ENCODE measurements at places on chromosomes 6 and 20.

- no peak for DNase-seq
Observed at GRCh38 chr20:12528104-12528503, 480.7 kb upstream of the SPTLC3 start.

GRCh38 chr6:44162876-44163625, 4.4 kb downstream of the CAPN11 start:
- no peak for DNase-seq

GRCh38 chr20:49542514-49542991, 25.4 kb downstream of the PTGIS start:
- DNase-seq = no peak

DNA sequence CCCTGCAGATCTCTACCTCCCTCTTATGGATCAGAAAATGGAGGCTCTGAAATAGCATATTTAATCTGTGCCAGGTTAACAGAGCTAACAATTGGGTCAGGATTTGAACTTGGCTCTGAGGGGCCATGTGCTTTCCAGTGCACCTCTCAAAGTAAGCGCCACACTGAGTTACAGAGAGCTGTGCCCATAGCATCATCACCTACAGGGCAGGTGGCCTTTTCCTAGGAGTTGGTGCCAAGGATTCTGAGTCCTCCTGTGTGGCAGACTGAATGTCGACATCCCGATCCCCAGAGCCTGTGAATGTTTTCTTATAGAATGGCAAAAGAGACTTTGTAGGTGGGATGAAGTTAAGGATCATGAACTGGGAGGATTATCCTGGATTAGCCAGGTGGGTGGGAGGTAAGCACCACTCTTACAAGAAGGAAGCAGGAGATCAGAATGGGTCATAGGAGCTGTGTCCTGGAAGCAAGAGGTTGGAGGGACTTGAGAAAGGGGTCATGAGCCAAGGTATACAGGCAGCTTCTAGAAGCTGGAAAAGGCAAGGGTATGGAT, 68.0 kb upstream of the TBC1D7 start:
- no peak for DNase-seq

DNA sequence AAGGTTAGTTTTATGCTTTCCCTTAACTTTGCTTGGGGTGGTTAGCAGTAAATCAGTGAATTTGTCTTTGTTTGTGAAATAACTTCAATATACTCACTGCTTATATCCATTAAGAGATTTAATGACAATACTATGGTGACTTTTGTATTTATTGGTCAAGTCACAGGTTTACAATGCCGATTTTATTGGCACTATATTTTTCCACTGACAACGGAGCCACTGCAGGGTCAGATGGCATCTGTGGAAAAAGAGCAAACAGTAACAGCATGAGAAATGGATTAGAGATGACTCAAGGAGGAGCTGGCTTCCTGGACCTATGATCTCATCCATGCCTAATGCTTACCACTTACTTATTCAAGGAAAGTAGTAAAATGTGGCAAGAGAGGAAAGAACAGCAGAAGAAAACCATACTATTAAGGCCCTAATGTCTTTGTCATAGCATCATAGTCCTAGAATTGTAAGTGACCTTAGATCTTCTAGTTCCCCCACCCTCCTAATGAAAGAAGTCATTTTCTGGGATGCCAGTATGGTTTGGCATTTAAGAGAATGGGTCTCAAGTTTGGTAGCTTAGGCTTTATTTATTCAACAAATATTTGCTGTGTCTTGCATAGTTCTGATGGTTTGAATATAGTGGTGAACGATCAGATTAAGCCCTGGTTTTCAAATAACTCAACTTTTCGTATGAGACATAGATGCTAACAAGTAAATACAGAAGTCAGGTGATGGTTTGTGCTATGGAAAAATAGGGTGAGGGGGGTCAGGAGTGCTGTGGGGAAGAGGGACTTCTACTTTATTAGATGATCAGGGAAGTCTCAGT, 18.5 kb downstream of the RNF144B start:
- DNase-seq = no peak

- no peak for DNase-seq
Observed at GRCh38 chr20:32167552-32167951, 40.0 kb downstream of the PLAGL2 start.

DNA sequence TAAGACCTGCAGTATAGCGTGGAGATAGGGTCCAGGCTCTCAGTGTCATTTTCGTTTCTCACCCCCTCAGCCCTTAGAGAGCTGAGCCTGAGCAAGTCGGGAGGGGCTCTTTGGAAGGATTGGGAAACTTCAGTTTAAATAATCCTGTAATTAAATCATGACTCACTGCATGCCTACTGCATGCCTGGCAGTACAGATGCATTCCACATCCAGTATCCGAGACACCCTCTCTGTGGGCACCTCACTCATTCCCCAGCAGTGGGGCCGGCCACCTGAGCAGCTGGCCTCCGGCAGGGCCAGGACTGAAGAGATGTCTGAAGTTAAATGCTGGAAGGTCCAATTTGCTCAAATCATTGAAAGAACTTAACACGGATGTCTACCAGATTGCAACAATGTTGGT, 316.6 kb downstream of the THBS2 start:
- no peak for DNase-seq

GRCh38 chr6:38688579-38689087, 14.3 kb downstream of the GLO1 start:
- no peak for DNase-seq

- no peak for DNase-seq
Observed at GRCh38 chr6:13063300-13063918, 264.9 kb downstream of the TBC1D7 start.

DNA sequence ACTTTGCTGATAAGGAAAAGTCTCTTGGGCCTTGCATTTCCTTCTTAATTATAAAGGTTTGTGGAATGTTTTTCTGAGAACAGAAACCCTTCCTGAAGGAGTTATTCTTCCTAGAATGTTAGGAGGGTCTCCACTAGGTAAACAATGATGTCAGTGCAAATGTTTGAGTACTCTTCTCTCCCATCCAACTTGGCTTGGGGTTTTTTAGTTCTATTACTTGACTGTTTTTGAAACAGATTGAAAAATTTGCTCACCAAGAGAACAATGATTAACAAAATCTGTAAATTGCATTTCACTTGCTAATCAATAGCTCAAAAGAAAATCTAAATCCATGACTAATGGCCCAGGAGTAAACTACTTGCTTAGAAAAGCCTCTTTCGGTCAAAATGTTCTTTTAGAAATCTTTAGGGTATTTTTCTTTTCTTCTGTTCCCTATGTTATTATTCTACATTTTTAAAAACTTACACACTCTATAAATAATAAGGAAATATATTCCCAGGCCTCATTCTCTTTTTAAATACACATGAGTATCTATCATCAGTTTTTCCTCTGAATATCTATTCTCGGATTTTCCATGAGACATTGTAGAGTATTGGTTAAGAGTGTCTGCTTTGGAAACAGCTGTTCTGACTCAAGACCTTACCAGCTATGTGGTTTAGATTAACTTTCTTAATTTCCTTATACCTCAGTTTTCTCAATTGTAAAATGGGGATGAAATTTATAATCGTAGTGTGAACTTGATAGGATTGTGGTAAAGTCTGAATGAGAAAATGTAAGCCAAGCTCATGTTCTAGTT, 234.2 kb upstream of the CITED2 start:
- no peak for DNase-seq

DNA sequence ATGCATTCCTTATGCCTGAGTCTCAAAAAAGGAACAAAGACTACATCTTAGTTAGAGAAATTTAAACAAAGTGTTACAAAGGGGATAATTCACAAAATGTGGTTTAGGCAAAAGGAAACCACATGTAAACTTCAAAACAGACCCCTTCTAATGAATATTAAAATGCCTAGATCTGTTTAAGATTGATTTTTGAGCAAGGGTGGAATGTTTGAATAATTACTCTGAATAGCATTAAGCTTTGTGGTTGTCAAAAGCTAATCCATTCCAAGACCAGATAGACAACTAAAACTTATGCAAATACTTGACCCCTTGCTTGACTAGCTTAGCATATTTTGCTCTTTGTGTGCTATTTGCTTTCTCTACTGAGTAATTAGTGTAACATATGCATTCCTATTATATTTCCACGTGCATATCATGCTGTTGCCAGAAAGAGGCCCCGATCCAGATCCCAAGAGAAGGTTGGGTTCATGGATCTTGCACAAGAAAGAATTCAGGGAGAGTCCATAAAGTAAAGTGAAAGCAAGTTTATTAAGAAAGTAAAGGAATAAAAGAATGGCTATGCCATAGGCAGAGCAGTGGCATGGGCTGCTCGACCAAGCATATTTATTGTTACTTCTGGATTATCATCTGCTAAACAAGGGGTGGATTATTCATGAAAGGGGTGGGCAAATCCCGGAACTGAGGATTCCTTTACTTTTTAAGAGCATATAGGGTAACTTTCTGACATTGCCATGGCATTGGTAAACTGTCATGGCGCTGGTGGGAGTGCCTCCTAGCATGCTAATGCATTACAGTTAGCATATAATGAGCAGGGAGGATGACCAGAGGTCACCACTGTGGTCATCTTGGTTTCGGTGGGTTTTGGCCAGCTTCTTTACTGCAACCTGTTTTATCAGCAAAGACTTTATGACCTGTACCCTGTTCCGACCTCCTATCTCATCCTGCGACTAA, 1193.4 kb upstream of the EYS start:
- no peak for DNase-seq

DNA sequence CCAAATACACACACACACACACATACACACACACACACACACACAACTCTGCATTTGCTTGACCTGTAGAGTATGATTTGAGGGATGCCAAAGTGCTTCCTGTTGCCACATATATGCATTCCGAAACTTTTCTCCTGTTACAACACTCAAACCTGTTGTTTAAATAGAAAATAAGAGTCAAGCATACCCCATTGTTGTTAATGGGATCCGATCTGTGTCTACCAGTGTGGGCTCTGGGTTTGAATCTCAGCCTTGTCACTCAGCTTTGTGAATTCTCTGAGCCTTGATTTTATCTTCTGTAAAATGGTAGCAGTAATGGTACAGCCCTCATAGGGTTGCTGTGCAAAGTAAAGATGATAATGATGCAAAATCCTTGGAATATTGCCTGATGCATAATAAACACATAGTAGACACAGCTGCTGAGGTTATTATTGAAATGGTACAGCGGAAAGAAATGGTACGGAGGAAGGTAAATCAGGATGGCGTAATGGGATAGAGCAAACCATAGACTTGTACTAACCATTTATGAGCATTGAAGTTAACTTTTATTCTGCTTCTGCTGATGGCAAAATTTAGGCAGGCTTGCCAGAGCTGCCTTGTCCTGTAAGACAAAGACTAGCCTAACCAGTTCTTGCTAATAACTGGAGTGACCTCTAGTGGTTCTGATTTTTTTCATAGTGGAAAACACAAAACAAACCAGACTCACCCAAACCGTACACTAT, 113.5 kb upstream of the PHACTR1 start:
- no peak for DNase-seq

GRCh38 chr20:61497029-61497627, 245.1 kb downstream of the CDH4 start:
- no peak for DNase-seq

DNA sequence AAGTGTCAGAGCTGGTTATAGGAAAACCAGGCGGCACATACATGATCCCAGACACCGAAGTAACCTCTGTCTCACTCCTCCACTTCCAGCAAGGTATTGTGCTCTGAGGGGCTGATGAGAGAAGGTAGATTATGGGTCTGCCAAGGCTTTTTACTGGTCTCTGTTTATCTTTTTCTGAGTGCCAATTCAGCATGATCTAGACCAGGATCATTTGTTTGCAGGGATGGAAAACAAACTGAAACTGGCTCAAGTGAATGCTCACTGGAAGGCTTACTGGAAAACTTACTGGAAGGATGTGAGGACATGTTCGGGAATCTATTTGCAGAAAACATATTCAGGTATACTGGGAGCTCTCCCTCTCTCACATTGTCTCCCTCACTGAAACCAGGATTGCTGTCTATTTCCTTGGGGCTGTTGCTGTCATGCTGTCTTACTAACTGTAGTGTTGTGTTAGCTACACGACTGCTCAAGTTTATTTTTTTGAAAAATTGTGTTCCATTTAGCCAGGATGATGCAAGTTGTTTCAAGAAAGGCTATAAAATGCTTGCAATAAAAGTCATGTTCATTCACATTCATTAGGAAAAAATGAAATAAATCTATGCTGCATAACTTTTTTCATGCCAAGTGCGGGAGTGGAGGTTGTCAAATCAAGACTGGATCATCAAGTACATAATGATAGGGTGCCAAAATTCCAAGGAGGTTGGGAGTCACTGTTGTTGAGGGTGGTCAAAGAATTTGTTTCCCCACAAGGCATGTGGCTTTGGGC, 37.0 kb downstream of the KLHL31 start:
- no peak for DNase-seq

GRCh38 chr6:42313038-42313437, 95.4 kb upstream of the MRPS10 start:
- no peak for DNase-seq

DNA sequence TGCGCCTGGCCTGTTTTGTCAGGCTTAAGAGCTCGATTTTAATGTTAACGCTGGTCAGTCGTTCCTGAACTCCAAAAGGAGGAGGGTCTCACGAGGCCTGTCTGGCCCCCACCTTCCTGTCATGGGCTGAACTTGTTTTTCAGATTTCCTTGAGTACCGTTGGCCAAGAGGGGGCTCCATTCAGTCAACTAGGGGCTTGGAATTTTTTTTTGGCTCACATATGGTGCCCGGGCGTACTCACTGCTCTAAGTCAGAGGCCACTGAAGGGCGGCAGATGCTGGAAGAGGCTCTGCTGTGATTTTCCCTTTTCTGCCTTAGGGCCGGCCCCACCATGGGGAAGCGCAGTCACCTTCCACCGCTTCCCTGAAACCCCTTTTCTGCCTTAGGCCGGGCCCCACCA, 6.9 kb upstream of the BIRC7 start:
- no peak for DNase-seq

- no peak for DNase-seq
Observed at GRCh38 chr6:148954461-148954860, 207.6 kb downstream of the UST start.

DNA sequence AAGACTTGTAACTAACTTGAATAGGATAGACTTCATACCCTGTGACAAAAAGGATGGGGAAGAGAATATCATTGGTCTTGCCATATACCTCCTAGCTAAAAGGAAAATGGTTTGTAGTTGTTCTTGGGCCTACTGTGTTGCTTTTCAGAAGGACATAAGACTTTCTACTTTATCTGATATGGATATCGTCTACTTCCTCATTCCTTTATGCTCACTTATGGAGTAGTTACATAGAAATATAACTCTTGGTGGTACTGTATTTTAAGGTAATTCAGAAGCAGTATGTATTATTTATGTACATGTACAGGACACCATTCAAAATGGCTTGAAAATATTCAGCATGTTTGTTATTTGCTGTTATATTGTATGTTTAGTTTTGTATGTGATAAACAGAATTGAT, 8.0 kb downstream of the FAM217B start:
- no peak for DNase-seq

- DNase-seq = no peak
Observed at GRCh38 chr6:135002229-135002844, 52.3 kb downstream of the HBS1L start.

- DNase-seq = no peak
Observed at GRCh38 chr6:125173341-125174095, 19.9 kb downstream of the TPD52L1 start.

DNA sequence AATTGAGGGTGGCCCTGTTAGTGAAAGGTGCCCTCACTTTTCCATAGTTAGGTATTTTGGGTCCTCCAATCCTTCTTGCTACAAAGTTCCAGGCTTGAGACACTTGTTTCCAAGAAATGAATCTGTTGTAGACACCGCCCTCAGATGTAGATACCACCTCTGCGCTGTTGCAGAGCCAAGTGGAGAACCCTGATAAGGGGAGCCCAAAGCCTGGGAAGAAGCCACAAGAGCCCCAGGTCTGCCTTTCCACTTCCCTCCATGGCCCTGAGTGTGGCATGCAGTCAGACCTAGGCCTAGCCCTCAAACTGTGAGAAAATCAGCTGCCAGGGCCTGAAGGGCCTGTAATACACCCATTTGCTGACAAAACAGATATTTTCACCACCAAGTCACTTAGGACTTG, 37.1 kb downstream of the DTD1 start:
- no peak for DNase-seq
